ENCODE measurements at places on chromosomes 2 and 18.

- no peak for DNase-seq
Measured at GRCh38 chr2:219028996-219029828, 12.1 kb downstream of the CFAP65 start.

GRCh38 chr2:47299555-47299954, 103.4 kb upstream of the MSH2 start:
- no peak for DNase-seq

GRCh38 chr2:82993609-82994008, 1465.5 kb downstream of the SUCLG1 start:
- DNase-seq: no peak

GRCh38 chr2:118124288-118124891, 36.1 kb downstream of the INSIG2 start:
- DNase-seq: no peak

GRCh38 chr2:127661949-127662510, 13.3 kb downstream of the LIMS2 start:
- DNase-seq: no peak

DNA sequence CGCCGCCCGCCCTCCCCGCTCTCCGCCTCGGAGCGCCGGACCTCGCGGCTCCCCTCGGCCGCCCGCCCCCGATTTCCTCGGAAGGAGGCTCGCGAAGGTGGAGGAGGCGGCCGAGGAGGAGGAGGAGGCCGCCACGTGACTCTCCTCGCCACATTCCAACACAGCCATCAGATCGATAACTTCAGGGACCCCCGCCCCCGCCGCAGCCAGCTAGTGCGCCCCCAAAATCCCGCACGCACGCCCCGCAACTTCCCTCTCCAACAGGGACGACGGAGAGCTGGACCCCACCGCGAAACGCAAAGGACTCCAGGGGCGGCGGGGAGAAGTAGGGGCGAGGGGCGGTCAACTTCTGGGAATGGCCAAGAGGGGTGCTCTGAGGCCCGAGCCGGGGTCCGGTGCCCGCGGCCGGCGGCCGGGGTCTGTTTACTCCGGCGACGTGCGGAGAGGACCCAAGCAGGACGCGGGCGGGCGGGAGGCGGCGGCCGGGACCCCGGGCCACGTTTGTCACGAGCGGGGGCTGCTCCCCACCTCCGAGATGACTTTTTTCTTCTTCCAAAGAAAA, 2.0 kb downstream of the ZNF521 start:
- DNase-seq: peak; percentile 83

DNA sequence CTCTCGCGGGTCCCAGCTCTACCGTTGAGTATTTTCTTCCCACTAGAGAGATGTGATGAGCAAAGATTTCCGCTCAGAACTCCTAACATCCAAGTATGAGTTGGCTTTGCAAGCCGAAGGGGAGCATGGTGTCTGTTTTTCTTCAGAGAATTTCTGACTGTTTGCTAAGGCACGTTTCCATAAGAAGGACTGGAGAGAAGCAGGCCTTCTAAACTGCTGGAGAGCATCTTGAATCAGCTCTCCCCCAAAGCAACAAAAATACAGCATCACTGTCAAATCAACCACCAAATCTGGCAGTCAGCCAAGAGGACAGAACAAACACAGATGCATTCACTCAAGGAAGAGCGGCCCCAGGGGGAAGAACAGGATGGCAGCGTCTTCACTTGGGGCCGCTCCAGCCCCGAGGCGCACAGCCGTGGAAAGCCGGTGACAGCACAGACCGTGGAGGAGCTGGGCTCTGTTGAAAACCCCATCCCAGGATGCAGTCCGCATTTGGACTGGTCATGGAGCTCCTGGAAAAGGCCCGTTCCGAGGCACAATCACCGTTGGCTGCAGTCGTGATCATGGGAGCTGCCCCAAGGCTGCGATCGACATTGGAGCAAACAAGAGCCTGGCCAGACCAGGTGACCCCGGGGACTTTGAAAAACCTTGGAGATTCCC, 101.4 kb downstream of the NFATC1 start:
- DNase-seq: peak; percentile 10

GRCh38 chr2:189302274-189302948, 122.8 kb upstream of the COL5A2 start:
- DNase-seq: no peak

GRCh38 chr2:146312899-146313298, 1531.9 kb upstream of the ACVR2A start:
- no peak for DNase-seq

DNA sequence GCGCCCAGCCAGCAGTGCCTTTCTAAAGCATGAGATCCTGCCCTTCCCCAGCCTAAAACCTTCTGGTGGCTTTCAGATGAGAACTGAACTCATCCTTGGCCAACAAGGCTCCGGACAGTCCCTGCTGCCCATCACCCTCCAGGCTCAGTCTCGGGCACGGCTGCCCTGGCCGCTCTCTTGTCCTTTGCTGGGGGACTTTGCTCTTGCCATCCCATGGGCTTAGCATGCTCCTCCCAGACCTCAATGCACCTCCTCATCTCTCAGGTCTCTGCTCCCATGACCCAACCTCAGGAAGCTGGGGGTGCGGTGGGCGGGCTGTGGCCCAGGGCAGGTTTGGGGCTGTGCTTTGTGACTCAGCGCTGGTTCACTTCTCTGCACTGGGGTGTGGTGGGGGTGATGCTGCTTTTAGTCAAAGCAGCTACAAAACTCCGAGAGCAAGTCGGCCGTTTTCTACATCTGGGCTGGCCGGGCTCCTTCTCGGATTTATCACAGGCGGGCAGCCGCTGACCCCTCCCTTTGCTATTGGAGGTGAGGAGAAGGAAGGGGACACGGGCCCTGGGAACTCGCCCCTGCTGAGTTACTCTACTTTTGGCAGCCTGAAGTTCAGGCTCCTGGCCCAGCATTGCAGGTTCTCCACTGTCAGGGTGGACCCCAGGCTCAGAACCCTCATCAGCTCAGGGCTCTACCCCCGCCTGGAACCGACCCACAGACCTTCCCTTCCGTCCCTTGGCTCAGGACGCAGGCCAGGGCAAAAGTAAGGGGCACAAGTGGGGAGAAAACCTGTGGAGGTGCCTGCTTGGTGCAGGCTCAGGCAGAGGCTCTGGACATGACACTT, 90.6 kb upstream of the TAF1B start:
- DNase-seq: no peak

DNA sequence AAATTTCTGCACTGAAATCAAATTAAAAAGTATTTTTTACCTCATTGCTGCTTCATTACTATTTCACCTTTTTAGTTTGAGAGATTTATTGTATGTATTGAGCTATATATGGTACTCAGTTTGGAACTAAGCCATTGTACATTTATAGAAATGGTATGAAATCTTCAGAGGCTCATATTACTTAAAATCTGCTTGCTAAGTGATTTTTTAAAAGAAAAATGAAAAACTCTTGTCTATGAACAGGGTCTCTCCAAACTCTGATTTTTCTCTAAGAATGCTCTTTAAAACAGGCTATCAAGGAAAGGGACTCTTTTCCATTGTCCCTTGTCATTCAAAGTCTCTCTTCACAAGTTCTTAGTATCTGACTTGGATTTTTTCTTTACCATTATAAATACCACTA, 31.8 kb downstream of the C1D start:
- DNase-seq: no peak

DNA sequence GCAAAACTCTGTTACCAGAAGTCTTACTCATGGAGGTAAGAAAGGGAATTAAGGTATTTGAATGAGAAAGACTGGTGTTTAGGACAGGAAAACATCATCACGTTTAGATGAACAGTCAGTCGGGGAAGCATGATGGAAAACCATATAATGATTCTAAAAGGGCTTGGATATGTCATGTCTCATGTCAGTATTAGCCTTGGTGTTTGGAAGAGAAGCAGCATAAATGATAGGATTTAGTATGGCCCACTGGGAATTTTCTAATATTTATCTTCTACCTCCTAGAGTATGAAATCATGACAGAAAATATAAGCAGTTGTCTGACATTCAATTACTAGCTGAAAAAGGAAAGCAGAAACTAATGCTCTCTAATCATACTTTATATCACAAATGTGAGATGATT, 1643.6 kb upstream of the CELF4 start:
- DNase-seq: no peak

DNA sequence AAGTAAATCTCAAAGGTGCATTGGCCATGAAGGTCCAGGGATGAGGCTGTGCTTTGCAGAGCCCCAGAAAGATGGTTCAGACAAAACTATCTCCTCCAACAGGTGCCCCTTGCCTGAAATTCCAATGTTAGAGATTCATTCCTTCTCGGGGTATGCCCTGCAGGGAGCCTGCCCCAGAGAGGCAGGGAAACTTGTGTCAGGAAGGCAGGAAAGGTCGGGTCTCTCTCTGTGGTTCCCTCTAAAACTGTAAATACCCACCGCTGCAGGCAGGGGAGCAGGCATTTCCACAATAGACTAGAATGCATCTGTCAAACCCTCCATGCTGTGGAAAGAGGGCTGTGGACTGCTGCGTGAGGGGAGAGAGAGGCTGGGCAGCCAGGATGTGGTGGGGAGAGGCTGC, 207.8 kb upstream of the SMAD2 start:
- no peak for DNase-seq

DNA sequence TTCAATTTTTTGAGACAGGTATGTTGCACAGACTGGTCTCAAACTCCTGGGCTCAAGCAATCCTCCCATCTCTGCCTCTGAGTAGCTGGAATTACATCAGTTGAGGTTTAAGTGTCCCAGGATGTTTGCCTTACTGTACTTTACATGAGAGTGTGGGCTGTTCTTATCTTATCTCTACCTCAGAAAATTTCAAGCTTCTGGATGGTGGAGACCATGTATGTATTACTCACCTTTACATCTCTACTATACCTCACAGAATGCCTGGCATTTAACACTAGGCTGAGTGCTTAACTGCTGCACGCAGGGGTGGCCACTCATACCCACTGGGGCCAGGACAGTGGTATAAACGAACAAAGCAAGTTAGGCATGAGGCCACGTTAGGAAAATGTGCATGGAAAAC, 272.0 kb upstream of the RAB12 start:
- no peak for DNase-seq

DNA sequence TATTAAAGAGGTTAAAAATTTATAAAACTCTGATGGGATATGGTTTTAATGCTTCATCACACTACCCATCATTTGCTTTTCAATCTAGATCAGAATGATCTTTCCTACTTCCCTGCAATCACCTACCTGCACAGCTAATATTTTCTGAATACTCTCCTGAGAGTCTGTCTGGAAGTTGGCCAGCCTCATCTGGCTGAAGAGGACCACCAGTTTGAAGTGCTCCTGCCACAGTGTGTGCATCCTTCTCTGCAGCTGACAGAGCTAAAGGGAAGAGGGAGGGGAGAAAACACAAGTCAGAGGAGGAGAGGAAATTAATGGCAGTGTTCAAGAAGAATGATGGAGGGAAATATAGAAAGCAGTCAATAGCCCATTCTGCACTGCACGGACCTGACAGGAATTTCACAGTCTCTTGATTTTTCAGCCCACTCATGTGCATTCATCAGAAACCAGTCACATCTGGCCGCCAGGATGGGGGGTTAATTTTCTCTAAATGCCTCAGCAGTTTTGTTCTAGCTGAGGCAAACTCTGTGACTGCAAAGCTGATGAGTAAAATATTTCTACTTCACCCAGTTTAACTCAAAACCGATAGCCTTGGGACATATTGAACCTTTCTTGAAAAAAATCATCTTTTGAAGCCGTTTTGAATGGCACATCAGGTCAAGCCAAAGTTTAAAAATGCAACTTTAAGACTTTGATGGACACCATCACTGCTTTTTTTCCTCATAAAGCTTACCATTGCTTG, 201.8 kb upstream of the KLHL14 start:
- no peak for DNase-seq

- no peak for DNase-seq
Measured at GRCh38 chr2:220795705-220796104, 776.4 kb downstream of the EPHA4 start.

DNA sequence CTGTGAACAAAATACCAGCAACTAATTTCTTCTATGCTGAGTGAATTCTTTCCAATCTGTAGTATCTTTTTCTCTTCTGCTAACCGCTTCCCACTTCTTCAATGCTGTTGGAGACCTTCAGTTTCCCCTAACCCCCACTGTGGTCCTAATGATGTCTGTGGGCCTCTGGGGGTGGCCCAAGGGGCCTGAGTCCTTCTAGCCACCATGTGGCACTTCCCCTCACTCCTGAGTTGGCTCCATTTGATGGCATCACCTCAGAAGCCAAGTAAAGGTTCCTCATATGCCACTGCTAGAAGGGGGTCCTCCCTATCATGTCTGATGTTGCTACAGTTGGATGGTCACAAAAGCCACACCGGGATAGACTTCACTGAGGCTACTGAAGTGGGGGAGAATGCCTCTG, 37.5 kb downstream of the ARHGAP25 start:
- DNase-seq: no peak

DNA sequence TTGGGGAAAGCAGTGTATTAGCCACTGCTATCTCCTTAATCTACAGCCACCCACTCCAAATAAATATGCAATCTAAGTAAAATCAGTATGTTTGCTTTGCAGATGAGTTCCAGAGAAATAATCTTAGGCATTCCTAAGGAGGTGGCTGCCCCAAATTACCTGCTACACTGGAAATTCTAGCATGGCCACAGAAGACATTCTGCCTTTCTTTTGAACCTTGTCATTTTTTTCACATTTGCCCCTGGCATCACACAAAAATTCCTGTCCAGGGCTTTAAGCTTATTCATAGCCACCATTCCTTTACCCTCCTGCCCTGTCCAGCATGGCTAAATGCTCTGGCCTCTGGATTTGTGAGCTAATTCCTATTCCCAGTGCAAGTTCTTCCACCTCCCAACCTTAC, 36.8 kb upstream of the FAM124B start:
- no peak for DNase-seq

DNA sequence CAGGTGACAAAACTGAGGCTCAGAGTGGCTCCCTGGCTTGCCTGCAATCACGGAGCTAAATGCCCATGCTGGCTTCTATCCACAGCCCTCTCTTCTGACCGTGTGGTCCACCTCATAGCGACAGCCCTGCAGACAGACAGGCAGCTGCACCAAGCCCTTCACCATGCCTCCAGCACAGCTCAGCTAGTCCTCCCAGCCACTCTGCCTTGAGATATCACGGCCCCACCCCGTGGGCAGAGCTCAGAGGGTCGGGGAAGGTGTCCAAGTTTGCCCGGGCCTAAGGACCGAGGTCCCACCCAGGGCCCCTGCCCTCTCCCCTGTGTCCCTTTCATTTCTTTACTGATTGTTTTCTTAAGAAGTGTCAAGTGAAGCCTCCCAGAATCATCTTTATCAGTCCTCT, 128.2 kb upstream of the GLI2 start:
- no peak for DNase-seq

DNA sequence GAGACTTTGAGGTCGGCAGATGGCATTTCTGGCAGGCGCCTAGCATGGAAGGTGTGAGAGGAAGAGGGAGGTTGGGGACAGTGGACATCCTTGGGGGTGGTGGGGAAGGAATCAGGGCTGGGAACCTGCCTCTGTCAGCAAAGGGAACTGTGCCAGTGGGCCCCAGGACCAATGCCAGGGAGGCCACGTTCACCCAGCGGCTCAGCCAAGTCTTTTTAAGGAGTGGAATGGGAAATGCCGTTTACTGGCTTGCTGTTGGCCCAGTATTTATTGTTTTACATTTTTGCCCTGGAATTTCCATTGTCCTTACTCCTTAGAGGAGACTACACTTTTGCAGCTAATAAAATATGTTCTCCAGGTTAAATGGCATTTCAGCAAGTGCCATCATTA, 135.2 kb downstream of the MCFD2 start:
- peak; percentile 50 for DNase-seq
